ENCODE measurements at places on chromosomes 2 and 18.

DNA sequence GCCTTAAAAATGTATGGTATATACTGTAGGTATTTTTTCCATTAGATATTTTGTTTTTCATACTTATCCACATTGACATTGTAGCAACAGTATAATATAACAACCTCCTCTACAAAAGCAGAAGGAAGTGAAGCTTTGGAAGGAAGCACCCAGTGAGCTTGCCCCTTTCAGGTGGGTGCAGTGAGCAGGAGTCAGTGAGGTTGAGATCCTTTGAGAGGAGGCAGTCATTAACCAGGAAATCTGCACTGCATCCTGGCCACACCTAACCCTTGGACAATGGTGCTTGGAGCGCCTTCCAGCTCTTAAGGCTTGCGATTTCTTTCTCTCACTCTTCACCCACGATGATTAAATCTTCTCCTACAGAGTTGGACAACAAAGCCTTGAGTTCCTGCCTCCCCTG, 13.9 kb downstream of the IL37 start:
- no peak for DNase-seq

DNA sequence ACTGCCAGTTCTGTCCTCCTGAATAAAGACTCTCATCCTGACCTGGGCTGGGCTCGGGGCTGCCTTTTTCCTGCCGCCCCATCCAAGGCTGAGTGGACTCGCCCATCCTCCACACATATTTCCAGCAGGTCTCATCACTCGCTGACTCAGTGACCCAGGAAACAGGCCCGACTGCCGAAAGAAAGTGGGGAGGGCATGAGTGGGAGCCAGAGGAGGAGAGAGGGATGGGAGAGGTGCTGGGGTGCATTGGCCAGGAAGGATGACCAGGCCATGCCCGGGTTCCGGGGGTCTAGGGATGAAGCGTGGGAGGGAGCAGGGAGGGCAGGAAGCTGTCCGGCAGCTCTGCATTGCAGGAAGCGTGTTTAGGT, 66.7 kb downstream of the TWIST2 start:
- no peak for DNase-seq

DNA sequence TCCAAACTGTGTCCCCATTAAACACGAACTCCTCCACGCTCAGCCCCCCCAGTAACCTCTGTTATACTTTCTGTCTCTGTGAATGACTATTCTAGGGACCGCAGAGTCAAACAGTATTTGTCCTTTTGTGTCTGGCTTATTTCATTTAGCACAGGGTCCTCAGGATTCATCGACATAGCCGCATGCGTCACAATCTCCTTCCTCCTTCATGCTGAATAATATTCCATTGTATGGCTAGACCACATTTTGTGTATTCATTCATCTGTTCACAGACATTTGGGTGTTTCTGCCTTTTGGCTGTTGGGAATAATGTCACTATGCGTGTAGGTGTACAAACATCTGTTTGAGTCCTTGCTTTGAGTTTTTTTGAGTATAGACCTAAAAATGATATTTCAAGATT, 80.9 kb downstream of the SH3RF3 start:
- DNase-seq: no peak

DNA sequence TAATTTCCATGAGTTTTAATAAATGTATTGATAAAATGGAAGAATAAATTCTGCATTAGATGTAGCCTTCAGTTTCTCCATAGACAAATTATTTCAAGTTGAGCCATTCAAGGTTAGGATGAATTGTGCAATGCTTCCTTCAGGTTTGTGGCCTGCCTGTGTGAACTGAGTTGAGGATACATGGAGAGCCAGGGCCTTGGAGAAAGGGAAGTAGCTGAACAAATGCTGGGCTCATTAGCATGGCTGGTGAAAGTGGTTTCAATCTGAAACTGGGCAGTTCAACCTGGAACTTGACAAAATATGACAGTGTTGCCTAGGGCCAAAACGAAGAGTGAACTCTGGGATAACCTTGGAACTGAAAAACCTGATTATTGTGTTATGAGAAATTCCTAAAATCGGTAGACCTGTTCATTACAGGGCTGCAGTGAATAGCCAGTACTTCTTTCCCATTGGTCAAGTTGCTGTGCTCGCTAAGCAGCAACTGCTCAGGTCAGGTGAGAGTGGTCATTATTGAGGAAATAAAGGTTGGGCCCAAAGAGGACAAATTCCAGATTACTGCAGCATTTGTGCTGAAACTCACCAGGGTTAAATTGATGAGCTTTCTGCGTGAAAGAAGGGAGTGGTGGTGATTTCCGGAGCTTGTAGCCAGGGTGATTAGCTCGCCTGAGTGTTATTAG, 12.7 kb downstream of the INPP1 start:
- no peak for DNase-seq

GRCh38 chr2:67616749-67617148, 219.6 kb downstream of the ETAA1 start:
- DNase-seq: no peak

All from activated CD4-positive, alpha-beta T cell treated with anti-CD3 and anti-CD28 coated beads, Interleukin-2, amount 50 U/mL, for 4 hours (primary cell).